ENCODE measurements at places on chromosomes 7 and 10. TPM values are rescaled to one million over a fixed set of nuclear protein-coding genes. Genes with fewer than 3 reads are reported as not detected.

The C10orf105 gene
- 0.43 TPM for total RNA-seq

The TAS2R41 gene
- total RNA-seq, result 1.0 TPM

The JCAD gene
- total RNA-seq, result 1.1 TPM

The TAS2R3 gene
- 1.1 TPM for total RNA-seq

The CTBP2 gene
- total RNA-seq, result 42.6 TPM

- no peak for ATAC-seq
Observed at GRCh38 chr10:127989481-127990012, 82.6 kb downstream of the PTPRE start.

GRCh38 chr7:159007364-159007995, 137.2 kb downstream of the VIPR2 start:
- no peak for ATAC-seq

GRCh38 chr7:42832667-42833066, 79.2 kb downstream of the C7orf25 start:
- no peak for ATAC-seq

- peak; percentile 16 for ATAC-seq
Observed at GRCh38 chr7:137642031-137642430, 204.7 kb downstream of the DGKI start.

DNA sequence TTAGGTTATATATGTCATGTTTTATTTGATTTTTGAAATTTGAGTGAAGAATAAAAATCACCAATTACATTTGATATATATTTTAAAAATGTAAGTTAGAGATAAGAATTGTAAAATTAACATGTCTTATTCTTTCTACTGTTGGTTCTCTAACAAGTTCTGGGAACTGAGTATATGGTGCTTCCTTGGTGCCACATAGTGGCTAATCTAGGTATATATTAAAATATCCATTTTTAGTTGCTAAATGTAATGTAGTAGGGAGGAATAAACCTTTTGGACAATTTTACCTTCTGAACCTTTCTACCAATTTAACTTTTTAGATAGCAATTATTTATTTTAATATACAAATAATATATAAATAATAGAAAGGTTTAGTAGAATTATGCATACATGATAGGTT, 17.5 kb downstream of the CFAP69 start:
- ATAC-seq, result peak; percentile 46

DNA sequence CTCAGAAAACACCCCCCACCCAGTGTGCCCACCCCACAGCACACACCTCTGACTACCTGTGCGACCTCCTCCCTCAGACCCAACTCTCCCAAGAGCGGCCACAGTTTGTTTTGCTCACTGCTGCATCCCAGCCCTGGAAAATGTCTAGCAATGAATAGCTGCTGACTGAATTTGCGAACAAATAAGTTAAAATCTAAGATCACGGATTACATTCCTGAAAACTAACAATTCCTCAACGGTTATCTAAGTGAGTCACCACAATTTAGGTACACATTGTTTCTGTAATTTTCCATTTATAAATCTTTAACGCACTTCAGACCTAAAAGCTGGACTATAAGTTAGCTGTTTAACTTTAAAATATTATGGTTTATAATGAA, 235.2 kb downstream of the ZMYND11 start:
- ATAC-seq, result no peak

DNA sequence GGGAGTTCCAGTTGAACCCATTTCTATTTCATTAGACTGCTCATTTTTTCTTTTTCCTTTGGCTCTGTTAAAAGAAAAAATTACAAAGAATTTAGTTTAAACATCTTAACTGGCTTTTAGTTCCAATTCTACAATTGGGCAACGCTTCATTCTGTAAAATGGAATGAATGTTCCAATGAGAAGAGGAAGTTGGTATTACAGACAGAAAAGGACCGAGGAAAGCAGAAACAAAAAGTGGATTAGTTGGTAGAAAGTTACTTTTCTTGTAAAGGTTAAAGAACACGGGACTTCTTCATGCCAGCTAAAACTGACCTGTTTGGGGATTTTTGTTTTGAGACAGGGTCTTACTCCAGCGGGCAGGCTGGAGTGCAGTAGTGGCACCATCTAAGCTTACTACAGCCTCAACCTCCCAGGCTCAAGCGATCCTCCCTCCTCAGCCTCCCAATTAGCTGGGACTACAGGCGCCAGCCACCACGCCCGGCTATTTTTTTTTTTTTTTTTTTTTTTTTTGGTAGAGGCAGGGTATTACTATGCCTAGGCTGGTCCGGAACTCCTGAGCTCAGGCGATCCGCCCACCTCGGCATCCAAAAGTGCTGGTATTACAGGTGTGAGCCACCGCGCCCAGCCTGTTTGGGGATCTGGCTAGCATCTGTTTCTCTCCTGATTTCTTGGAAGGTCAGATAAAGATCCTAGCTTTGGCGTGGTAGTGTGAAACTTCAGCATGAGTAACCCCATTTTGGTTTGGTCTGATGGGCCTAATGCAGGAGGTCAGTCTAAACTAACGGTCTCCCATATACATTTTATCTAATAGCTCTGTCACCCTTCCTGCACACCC, 1.3 kb upstream of the VDAC2 start:
- ATAC-seq, result no peak

DNA sequence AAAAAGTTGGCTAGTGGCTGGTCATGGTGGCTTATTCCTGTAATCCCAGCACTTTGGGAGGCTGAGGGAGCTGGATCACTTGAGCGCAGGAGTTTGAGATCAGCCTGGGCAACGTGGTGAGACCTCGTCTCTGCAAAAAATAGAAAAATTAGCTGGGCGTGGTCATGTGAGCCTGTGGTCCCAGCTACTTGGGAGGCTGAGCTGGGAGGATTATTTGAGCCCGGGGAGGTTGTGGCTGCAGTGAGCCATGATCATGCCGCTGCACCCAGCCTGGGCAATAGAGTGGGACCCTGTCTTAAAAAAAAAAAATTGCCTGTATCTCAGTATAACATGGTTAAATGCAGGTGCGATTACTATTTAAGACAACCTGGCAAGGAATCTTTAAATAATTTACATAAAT, 61.0 kb downstream of the ADD3 start:
- no peak for ATAC-seq

- ATAC-seq, result no peak
Observed at GRCh38 chr10:67669978-67670377, 26.0 kb downstream of the CTNNA3 start.

- no peak for ATAC-seq
Observed at GRCh38 chr10:125169279-125169678, 8.9 kb upstream of the CTBP2 start.

DNA sequence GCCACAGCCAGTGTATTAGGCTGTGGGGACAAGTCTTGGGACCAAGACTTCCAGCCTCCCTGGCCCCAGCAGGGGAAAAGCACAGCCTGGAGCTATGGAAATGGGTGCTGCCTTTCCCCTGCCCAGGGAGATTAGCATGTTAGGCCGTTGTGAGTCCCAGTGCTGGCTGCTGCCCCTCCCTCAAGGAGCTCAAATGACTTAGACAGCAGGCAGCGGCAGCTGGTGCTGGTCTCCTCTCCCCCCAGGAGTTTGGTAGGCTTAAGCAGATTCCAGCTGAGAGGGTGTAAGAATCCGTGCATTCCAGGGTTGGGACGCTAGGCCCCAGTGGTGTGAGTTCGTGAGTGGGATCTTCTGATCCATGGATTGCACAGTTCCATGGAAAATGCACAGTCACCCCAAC, 301.5 kb upstream of the PHF14 start:
- ATAC-seq, result no peak

GRCh38 chr7:81956520-81956919, 186.7 kb upstream of the HGF start:
- ATAC-seq, result no peak

DNA sequence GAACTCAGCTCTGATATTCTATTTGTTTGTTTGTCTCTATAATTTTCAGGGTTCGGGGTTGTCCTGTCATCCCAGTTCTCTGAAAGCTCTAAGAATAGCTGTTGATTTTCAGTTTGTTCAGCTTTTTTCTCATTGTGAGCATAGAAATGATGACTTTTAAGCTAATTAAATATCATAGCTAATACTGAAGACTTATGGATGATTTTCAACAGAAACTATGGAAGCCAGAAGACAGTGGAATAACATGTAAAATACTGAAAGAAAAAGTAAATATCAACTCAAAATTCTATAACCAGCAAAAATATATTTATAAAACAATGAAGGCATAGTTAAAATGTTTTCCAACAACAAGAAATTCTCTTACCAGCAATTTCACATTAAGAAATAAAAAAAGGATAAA, 96.4 kb upstream of the ETV1 start:
- no peak for ATAC-seq

DNA sequence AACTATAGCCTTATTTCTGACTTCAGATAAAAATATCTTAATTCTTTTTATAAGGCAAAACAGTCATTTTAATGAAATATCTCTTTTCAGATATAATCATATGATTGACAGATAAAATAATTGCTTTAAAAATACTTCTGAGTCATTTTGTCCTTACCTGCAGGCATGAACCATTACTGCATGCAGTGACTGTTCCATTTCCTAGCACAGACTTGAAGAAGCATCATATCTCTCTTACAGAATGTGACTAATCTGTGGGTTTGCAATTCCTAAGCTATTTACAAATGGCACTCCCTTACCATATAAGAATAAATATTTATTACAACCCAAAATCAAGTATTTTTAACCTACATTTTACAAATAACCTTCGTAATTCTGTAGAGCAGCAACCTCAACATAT, 120.7 kb downstream of the SRPK2 start:
- ATAC-seq, result peak; percentile 70

Data from motor neuron (in vitro differentiated cells).